Ovary (tissue), 10 donors: ENCODE measurements at places on chromosomes 6 and 20. TPM values are rescaled to one million over a fixed set of nuclear protein-coding genes. Genes with fewer than 3 reads are reported as not detected.
A peak's percentile ranks its signal among the peaks of the same experiment; 100 is the strongest.

Gene HCRTR2
- 0.12 TPM for total RNA-seq

DNA sequence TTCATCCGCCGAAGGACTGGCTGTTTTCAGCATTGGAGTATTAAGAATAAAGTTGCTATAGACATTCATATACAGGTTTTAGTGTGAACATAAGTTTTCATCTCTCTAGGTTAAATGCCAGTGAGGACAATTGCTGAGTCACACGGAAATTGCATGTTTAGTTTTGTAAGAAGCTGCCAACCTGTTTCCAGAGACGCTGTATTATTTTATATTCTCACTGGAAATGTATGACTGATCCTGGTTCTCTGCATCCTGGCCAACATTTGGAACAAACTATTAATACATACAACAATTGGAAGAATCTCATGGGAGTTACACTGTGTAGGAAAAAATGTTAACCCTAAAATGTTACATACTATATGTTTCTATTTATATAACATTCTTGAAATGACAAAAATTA lies 16.7 kb upstream of the TGM6 start:
- no peak for DNase-seq

- DNase-seq: no peak
Observed at GRCh38 chr6:72911463-72912155, 289.7 kb downstream of the KCNQ5 start.

GRCh38 chr6:21538186-21538798 lies 55.3 kb upstream of the SOX4 start:
- no peak for DNase-seq

GRCh38 chr6:166031275-166031674 lies 136.4 kb downstream of the TBXT start:
- DNase-seq: no peak

Gene SNX14
- 75.7 TPM for total RNA-seq

- no peak for DNase-seq
Observed at GRCh38 chr20:52201395-52201794, 9.8 kb upstream of the ZFP64 start.

DNA sequence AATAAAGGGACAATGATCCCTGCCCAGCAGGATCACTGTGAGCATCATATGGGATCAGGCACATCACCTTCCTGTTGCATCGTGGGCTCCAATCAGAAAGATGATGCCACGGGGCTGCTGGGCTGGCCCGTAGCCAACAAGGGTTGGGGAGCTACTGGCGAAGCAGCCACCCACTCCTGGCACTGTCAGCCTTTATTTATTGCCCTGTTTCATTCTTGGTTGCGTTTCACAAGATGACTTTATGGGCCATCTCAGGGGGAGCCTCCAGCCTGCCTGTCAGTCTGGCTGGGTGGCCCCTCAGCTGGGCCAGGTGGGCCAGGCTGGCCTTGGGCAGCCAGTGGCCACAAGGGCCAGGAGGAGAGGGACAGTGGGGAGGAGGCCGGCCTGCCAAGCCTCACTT lies 17.3 kb downstream of the VSTM2L start:
- DNase-seq: no peak

GRCh38 chr20:34243377-34243776 lies 2.2 kb downstream of the ASIP start:
- DNase-seq: no peak

Gene SUMO4
- total RNA-seq: 1.2 TPM

Gene DLL1
- total RNA-seq: 2.0 TPM

Gene PTPRK
- total RNA-seq: 45.7 TPM

DNA sequence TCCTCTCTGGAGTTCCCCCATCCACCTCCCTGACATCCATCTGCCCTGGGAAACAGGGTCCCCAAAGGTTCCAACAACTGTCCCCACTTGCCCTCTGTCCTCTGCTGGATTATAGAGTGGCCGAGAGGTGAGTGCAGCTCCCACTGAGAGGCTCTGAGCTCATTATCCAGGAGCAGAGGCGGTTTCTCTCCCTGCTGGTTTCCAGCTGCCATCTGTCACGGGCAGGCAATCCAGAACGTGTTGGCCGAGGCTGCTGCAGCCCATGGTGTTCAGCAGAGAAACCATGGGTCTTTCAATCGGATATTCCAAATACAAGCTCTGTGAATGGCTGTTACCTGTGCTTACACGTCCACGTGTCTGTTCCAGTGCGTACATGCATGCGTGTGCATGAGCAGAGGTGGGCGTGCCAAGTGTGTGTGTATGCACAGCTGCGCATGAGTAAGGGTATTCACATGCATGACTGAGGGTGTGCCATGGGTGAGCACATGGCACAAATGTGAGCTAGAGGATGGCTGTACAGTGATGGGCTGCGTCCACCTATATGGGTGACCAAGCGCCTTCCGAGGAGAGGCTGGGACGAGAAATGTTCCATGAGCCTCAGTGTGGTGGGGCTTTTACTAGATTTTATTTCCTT lies 183.7 kb upstream of the PMEPA1 start:
- no peak for DNase-seq

DNA sequence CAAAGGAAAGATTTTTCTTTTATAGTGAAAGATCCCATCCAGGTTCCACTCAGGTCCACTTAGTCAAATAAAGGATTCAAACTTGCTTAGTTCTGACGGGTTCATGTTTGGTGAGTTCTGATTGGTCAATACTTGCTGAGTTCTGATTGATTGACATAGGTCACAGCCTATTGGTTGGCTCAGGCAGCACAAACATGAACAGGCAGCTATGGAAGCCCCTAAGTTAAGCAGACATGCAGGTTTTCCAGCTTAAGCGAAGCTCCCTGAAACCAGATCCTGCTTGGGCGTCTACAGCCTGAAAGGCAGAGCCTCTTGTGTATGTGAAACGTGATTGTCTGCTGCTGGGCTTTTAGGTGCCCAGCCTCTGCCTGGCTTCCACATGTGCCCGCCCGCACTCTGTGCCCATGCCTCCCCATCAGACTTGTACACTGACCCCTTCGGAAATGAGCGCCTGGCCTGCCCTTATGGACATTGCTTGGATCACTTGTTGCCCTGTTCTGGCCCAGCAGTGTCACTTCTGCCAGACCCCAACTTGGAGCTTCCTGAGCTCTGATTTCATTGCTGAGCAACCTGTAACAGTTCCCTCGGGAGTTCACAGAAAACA lies 45.4 kb upstream of the ECI2 start:
- no peak for DNase-seq

DNA sequence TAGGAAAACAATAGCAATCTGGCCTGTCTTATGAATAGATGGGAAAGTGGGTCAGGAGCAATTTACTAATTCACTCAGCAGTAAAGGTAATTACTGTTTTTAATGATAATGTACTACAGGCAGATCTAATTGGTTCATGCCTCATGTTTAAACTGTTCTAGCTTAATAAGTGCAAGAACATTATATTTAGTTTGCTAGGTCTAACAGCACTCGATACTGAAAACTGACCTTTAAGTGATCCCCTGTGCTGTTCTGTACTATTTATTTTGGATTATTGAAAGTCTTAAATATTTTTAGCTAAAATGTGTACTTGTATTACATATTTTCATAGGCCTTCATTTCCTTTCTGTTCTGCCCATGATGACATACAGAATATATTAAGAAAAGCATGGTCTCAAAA lies 998.0 kb upstream of the GJE1 start:
- DNase-seq: no peak

Gene ADGRF4
- total RNA-seq: 0.48 TPM

DNA sequence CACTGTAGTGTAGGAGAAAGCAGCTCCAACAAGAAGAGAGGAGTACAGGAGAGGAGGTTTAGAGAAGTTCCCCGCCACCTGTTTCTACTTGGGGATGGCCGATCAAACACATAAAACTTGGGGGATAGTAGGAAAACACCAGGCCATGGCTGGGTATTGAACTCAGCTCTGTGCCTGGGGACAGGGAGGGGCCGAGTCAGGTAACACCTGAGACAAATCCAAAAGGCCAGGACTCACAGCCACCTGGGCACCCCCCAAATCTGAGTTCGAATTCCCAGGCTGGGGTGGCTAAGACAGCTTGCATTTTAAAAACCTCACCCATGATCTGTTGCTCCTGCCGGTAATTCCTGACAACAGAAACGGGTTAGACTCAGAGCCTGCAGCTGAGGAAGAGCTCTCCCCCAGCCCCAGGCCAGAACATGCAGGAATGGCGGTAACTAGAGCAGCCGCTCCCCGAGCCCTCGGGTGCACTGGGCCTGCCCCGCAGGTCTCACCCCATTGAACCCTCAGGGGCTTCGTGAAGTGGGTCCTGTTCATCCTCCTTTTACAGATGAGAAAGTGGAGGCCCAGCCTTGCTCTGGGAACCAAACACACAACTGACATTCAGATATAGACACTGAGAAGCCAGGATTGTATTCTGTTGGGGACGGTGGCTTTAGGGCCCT lies 61.0 kb downstream of the TCP11 start:
- peak; percentile 17 for DNase-seq

Gene UNC5CL
- 1.3 TPM for total RNA-seq

Gene TM9SF4
- 28.4 TPM for total RNA-seq

DNA sequence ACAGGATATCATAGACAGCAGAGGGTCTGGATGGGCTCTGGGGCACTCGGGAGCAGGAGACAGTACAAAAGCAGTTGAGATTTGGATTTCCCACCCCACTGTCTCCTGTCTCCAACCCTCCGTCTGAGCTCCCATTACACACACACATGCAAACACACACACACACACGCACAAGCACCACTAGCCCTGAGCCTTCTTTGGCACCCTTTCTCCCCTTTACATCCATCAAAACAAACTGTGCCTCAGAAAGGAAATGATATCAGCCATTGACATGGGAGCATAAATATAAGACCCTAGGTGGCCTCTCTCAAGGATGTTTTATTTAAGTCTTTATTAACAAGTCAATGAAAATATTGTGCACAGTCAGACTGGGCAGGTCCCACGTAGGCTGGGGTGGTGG lies 17.5 kb downstream of the TTBK1 start:
- DNase-seq: no peak

DNA sequence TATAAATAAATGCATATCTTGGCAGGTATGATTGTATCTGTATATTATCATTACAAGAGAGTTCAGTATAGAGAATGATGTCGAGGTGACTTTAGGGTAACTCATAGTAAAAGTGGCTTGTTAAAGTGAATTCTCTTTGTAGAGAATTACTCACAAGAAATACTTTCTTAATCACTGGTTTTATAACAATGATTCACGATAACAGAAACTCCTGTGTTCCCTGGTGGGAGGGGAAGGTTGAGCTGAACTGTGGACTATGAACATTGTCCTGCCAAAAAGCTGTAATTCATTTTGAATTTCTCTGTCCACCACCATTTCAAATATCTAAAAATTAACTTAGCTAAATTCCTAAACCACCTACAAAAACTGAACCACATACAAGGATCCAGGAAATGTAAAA lies 7.7 kb downstream of the TPMT start:
- no peak for DNase-seq

DNA sequence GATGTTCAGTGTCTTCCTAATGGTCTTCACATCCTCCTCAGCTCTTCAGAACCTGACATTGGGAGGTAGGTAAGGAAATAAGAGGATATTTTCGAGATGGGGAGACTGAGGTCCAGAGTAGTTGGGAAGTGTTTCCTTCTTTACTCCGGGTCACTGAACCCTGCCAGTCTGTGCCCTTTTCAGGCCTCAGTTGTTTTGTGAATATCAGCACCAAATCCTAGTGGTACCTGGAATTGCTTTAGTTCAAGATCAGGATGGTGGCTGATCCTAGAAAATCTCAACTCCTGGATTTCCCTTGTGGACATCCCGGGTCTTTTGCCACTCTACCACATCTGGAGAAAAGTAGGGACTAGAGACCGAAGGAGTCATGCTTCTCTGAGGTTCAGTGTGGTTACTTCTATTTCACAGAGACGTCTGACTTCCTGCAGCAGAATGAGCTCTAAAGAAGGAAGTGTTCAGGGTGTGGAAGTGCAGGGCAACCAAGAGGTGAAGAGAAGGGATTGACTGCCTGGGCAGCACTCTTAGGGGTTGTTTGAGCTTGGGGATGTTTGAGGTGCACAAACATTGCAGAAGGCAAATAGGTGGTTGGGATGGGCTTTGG lies 995 bp downstream of the STK4 start:
- DNase-seq: no peak

GRCh38 chr6:45364466-45364865 lies 13.3 kb downstream of the SUPT3H start:
- DNase-seq: no peak

DNA sequence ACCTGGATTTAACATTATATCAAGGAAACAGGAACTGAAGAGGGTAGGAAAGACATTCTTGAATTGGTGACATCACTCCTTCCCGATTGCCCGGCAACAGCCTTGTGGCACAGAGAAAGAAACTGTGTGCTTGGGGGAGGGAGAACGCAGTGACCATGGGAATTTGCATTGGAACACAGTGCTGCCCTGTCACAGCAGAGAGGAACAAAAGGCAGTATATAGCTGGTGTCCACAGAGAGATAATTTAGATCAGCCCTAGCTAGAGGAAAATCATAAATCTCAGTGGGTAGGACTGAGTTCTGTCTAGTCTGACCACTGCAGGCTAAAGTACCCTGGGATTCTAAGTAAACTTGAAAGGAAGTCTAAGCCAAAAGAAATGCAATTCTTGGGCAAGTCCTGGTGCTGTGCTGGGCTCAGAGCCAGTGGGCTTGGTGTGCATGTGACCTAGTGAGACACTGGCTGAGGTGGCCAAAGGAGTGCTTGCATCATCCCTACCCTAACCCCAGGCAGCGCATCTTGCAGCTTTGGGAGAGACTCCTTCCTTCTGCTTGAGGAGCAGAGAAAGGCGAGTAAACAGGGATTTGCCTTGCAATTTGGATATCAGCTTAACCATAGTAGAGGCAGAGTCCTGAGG lies 697.6 kb downstream of the HACE1 start:
- no peak for DNase-seq

Gene SLC22A7
- total RNA-seq: not detected

- DNase-seq: no peak
Observed at GRCh38 chr6:151413372-151414145, 22.2 kb upstream of the ZBTB2 start.

Gene SPATS1
- total RNA-seq: not detected

GRCh38 chr6:79670789-79671188 lies 39.7 kb downstream of the SH3BGRL2 start:
- no peak for DNase-seq

DNA sequence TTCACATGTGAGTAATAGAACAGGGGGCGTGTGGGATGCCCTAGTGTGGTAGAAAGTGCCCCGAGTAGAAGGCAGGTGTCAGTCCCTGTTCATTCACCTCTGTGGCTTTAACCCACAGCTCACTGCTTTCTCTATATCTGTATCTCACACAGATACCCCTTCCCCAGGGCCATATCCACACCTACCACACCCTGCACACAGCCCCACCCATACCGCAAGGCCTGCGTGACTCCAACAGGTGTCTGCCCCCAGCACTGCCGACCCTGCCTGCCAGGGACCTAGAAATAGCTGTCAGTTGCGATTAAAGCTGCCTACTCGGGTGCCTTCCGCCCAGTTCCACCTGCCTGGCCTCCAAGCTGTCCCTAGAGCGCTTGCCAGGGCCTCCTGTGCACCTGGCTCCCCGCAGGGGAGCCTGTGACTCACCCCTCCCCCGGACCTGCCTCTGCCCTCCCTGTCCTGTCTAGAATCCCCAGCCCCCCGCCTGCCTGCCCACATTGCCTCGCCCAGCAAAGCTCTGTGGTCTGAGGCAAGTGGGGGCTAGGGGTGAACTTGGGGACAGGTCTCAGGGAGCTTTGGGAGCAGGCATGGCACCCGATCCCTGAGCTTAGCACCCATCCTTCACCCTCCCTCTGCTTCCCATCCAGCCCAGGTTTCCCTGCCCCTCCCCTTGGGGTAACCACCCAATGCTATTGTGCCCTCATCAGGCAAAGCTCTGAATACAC lies 38.3 kb upstream of the ID1 start:
- no peak for DNase-seq

Gene CYP39A1
- 9.3 TPM for total RNA-seq
